ENCODE measurements at places on chromosomes 6 and 20. TPM values are rescaled to one million over a fixed set of nuclear protein-coding genes. Genes with fewer than 3 reads are reported as not detected.

GRCh38 chr20:43477193-43477592 lies 19.5 kb downstream of the SRSF6 start:
- H3K4me1 ChIP-seq: no peaks in the 10 kb centered on the region
- no peaks in the 10 kb centered on the region for H3K36me3 ChIP-seq
- no peak overlapping the region for H3K27ac ChIP-seq
- H3K27me3 ChIP-seq: peaks cover 3% of the 10 kb centered on the region
- no peak overlapping the region for H3K4me3 ChIP-seq
- no peak for DNase-seq

GRCh38 chr6:91711518-91711917 lies 1124.6 kb upstream of the MAP3K7 start:
- no peaks in the 10 kb centered on the region for H3K36me3 ChIP-seq
- no peak overlapping the region for H3K27ac ChIP-seq
- H3K4me1 ChIP-seq: no peaks in the 10 kb centered on the region
- no peaks in the 10 kb centered on the region for H3K27me3 ChIP-seq
- H3K4me3 ChIP-seq: no peak overlapping the region
- no peak for DNase-seq

- H3K27ac ChIP-seq: no peak overlapping the region
- H3K27me3 ChIP-seq: no peaks in the 10 kb centered on the region
- H3K36me3 ChIP-seq: no peaks in the 10 kb centered on the region
- DNase-seq: no peak
- H3K4me3 ChIP-seq: no peak overlapping the region
Measured at GRCh38 chr6:11659757-11660156, 118.8 kb downstream of the ADTRP start.

The GGT7 gene
- total RNA-seq: 17.3 TPM

The CDSN gene
- 0.22 TPM for total RNA-seq

Measured in astrocyte (in vitro differentiated cells and primary cell).